Stimulated activated naive CD4-positive, alpha-beta T cell treated with Interleukin-2 at 50 U/mL for 16 hours (primary cell): ENCODE measurements at places on chromosomes 16 and 17.

GRCh38 chr16:4624827-4625559, 367 bp downstream of the MGRN1 start:
- DNase-seq, result peak; percentile 72

GRCh38 chr16:65832679-65833078, 533.8 kb upstream of the CDH5 start:
- no peak for DNase-seq

DNA sequence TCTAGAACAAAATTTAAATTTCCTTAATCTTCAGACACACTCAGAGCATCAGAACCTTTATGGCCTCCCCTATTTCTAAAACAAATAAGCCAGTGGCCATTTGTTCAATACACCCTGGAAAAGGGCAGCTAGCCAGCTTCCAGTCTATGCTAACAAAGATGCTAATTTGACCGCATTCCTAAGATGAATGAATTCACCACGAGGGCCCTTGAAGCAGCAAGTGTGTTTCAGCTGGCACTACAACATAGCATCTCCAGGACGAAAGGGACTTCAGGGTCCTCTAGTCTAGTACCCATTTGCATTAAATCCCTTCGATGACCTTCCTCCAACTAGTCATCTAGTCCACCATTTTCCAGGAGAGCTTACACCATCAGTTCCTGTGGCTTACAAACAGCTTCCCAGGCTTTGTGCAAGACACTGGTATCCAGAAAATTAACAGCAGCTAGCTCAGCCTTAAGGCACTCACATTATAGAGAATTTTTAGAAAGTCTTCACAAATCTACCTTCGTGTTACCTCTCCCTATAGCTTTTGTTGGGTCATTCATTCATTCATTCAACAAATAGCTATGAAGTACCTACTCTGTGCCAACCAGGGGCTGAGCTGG, 10.9 kb downstream of the KRT37 start:
- no peak for DNase-seq

GRCh38 chr16:69078073-69078472, 27.4 kb upstream of the HAS3 start:
- no peak for DNase-seq

DNA sequence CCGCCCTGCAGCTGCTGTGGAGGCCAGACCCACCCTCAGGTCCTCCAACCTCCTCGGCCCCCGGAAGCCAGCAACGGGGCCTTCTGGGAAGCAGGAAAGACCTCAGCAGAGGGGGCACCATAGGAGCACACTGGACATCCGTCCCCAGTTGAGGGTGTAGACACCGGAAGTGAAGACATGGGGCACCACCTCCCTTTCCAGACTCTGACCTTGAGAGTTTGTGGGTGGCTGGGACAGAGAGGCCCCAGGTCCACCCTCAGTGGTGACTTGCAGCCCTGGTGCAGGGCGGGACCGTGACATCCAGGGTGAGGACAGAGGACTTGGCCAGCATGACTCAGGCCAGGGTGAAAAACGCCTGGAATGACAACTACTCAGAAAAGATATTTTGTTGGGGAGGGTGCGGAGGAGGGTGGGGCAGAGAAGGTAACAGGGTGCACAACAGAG, 19.9 kb downstream of the CEP295NL start:
- DNase-seq, result no peak

DNA sequence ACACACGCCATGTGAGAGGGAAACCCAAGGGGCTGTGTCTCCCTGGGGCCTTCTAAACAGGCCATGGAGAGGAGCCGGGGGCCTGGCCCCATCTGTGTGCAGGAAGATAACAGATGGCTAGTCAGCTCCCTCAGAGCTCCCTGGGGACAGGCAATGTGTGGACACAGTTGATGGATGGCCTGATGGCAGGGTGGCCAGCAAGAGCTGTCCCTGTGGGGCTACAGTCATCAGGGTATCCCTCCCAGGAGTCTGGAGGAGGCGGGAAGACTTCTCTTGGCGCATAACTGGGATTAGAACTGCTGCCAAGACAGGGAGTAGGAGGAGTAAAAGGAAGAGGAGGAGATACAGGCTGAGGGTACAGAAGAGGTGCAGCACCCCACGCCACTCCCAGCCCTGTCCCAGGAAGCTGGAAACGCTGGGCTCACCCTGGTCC, 17.3 kb downstream of the MYO18A start:
- no peak for DNase-seq

DNA sequence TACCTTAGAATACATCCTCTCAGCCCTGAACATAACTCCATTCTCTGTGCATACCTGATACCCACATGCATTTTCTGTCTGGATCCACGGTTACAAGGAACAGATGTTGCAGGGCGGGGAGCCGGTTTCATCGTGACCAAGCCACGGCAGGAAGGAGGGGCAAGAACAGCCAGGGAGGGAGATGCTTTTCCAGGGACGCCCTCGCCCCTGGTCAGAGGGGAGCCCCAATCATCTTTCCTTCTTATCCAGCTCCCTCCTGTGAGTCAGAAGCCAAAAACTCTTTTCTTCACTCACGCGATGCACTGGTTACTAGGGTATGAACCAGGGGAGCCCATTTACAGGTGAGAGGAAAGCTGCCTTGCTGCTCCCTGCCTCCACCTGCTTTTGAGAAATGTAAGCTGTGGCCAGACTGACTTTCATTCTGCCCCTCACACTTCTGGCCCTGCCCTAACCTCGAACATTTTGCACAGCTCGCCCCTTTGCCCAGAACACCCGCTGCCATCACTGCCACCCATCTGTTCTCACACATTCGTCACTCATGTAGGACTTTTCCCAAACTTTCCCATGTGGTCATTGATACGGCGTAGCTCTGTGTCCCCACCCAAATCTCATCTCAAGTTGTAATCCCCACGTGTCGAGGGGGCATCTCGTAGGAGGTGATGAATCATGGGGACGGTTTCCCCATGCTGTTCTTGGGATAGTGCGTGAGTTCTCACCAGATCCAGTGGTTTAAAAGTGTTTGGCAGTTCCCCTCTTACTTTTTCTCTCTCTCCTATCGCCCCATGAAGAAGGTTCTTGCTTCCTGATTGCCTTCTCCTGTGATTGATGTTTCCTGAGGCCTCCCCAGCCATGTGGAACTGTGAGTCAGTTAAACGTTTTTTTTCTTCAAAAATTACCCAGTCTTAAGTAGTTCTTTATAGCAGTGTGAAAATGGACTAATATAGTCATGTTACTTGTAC, 20.5 kb downstream of the FOXL1 start:
- no peak for DNase-seq

DNA sequence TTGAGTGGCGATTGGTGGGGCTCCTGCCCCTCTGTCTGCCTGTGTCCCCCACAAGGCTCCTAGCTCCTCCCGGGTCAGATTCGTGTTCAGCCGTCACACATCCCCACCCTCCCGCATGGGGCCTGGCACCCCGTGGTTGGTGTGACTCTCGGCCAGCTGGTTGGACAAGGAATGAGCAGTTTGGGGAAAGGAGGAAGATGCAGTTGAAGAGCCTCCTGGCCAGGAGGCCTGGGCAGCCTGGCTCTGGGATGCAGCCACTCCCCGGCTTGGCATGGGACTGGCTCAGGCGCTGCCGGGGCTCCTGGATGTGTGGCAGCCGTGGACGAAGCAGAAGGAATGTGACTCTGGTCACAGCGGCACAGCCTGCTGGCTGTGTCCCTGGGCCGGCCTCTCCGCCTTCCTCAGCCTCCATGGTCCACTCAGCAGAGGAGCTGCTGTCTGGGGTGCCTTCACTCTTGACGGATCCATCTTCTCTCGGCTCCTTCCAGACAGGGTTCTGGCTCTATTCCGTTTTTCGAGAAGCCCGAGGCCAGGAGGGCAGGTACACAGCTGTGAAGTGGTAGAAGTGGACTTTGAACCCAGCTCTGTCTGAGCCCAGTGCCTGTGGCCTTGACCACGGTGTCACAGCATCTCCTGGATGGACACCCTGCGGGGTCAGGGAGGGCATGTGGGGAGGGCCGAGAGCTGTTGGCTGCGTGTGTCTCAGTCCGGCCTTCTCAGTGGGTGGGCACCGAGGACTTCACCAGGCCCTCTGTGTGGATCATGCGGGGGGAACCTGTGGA, 2.1 kb downstream of the TRAF7 start:
- DNase-seq, result no peak

GRCh38 chr17:58165981-58166380, 801 bp upstream of the OR4D2 start:
- no peak for DNase-seq

DNA sequence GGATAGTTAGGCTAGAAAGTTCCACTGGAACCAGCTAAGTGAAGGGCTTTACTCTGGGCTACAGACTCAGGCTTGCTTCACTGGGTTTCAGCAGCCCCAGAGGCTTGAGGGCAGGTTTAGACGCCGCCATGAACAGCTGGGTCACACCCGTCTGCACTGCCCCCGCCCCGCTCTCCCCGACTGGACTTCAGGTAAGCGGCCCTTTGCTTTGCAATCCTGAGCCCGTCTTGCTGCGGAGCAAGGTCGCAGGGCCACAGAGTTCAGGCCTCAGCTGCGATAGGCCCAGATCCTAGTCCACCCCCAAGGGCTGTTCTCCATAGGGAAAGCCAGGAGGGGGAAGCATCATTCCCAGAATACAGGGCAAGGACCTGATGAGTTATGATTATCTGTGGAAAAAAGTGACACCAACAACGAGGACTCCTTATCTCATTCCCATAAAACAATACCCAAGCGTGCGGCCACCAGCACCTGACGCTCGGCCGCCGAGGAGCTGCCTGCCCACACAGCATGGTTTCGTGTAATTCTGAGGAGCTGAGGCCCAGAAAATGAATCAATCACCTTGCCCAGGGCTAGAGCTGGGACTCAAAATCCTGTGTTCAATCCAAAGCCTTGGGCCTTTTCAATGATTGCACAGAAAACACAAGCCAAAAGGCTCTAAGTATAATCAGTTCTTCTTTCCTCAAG, 20.4 kb downstream of the MEAK7 start:
- DNase-seq, result no peak

- no peak for DNase-seq
Observed at GRCh38 chr16:88195911-88196465, 186.8 kb upstream of the ZNF469 start.

DNA sequence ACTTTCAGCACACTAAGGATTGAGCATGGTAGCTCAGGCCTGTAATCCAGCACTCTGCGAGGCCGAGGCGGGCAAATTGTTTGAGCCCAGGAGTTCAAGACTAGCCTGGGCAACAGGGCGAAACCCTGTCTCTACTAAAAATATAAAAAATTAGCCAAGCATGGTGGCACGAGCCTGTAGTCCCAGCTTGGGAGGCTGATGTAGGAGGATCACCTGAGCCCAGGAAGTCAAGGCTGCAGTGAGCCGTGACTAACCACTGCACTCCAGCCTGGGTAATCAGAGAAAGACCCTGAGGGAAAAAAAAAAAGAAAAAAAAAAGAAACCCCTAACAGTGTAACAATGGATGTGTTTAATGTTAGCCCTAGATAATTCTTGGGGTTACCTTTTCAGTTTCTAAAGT, 24.0 kb downstream of the PARN start:
- DNase-seq, result no peak

GRCh38 chr16:55655897-55656681, at the start of gene SLC6A2:
Gene SLC6A2, plus strand, starts transcription at chr16:55655988. Its CDS starts 707 bp downstream, at chr16:55656695.
- DNase-seq, result no peak

- DNase-seq, result peak; percentile 62
Observed at GRCh38 chr16:57475711-57476339, 10.5 kb downstream of the DOK4 start.

DNA sequence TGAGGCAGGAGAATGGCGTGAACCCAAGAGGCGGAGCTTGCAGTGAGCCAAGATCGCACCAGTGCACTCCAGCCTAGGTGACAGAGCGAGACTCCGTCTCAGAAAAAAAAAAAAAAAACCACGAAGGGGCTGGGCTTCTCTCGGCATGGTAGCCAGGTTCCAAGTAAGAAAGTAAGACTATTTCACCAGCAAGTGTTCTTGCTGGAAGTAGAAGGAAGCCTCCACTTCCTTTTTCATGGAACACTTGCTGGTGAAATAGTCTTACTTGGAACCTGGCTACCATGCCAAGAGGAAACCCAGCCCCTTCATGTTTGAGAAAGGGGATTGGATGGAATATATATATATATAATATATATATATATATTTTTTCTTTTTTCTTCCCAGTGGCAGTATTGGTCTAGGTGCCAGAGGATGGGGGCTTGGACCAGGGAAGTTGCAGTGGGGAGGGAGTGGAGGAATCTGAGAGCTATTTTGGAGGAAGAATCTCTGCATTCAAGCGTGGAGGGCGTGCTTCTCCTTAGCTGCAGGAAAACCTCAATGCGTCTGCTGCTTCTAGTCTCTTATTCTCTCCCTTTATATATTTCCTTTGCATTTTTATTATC, 7.2 kb upstream of the N4BP1 start:
- no peak for DNase-seq

- DNase-seq, result no peak
Observed at GRCh38 chr16:22312897-22313781, 15.9 kb downstream of the POLR3E start.

GRCh38 chr17:3813171-3813570, 12.2 kb upstream of the ITGAE start:
- DNase-seq, result no peak

DNA sequence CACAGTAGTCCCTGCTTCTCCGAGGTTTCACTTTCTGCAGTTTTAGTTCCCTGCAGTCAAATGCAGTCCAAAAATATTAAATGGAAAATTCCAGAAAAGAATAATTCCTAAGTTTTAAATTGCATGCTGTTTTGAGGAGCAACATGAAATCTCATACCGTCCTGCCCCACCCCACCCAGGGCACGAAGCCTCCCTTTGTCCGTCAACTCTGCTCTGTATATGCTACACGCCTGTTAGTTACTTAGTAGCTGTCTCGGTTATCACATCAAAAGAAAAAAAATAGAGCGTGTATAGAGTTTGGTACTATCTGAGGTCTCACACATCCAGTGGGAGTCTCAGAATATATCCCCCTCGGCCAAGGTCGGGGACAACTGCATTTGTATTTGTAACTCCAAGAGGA, 129.4 kb upstream of the NOL11 start:
- DNase-seq, result no peak

- DNase-seq, result no peak
Observed at GRCh38 chr17:27778183-27778582, 22.1 kb downstream of the NOS2 start.

- no peak for DNase-seq
Observed at GRCh38 chr17:74345433-74346241, 16.0 kb downstream of the BTBD17 start.

GRCh38 chr16:53092284-53092683, 37.5 kb downstream of the CHD9 start:
- DNase-seq, result no peak

DNA sequence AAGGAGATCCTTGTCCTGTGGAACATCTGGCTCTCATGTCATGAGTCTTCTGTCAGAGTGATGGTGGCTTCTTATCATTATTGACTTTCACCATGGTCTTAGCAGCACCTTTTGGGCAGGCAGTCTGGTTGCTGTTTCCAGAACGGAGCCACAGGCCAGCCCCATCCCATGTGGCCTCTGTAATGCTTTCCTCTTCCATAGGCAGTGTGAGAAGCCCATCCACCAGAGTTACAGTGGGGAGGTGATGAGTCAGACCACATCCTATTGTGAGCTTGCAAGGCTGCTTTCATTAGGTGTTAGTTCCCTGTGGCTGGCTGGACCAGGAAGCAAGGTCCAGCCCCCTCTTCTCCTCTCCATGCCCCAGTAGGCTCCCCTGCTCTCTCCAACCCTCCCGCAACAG, 30.8 kb upstream of the SPACA3 start:
- no peak for DNase-seq

GRCh38 chr17:50172130-50172529, 6.3 kb downstream of the SGCA start:
- DNase-seq, result no peak
